Activated T-helper 17 cell treated with anti-CD3 and anti-CD28 coated beads, Interleukin-2, amount 50 U/mL, for 72 hours (primary cell): ENCODE measurements at places on chromosomes 13 and 19.
A peak's percentile ranks its signal among the peaks of the same experiment; 100 is the strongest.

DNA sequence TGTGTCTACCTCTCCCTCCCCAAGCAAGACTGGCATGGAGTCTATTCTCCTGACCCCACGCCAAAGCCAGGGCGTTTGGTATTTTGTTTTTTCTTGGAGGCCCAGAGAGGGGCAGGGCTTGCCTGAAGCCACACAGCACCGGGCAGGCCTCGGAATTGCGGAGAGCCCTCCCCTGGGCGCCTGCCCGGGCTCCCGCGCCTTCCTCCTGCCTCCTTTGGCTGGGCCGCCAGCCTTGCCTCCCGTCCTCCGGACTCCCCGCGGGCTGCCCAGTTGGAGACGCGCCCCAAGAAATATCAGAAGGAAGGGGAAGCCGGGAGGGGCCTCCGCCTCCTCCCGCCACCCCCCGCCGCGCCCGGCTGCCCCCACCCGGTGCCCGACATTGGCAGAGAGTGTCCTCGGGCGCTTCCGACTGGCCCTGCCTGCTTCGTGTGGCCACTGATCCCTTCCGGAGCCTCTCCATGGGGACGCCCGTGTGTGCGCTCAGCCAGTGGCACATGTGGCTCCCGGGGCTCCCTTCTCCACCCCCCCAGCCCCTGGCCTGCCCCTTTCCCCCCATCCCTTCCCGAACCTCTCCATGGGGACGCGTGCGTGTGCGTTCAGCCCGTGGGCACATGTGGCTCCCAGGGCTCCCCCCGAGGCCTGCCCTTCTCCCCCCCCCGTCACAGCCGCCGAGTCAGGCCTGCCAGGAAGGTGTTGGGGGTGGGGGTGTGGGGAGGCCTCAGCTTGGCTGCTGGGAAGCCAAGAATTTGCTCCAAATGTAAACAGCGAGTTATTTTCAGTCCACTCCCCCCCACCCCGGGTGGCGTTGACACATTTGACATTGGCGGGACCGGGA is 37.3 kb downstream of the NFIC start:
- ATAC-seq, result no peak

GRCh38 chr19:58166708-58167280 is 16.1 kb upstream of the ZNF274 start:
- ATAC-seq, result no peak

DNA sequence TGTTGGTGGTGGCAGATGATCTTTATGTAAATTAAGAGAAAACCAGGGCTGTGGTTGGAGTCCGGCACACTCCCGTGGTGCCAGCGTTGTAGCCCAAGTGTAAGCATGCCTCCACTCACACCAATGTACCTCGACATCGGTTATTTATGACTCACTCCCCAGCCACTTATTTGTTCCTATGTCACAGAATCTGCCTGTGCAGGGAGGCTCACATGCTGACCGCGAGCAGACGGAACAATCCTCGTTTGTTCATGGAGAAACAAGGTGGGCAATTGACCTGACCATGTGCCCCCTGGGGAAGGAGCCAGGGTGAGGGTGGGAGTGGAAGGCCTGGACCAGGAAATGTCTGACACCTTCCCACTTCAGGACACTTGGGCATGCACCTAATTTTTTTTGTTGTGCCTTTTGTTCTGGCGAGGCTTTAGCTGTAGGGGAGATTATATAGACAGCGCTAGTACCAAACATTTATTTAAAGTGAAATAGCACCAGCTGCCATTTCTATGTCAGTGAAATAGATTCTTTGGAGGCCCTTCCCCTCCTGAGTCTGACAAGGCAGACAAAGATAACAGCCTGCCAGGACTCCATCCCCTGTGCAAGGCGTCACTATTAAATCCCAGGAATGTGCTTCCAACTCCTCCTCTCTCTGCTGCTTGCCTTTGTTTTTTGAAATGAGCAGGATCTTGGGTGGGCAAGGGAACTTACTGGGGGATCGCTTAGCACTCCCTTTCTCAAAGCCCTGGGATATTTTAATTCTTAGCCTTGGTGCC is 394.2 kb downstream of the FGF9 start:
- no peak for ATAC-seq

DNA sequence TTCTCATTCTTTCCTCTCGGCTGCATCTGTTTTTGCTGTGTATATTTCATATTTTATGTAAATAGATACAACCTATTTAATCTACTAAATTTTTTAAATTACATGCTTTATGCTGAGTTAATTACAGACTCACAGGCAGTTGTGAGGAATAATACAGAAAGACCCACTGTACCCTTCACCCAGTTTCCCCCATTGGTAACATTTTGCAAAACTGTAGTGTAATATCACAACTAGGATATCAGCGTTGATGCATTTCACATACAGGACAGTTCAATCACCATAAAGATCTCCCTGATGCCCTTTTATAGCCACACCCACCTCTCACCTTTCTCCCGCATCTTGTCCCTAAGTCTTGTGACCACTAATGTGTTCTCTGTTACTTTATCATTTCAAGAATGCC is 43.5 kb downstream of the GSX1 start:
- ATAC-seq, result no peak

DNA sequence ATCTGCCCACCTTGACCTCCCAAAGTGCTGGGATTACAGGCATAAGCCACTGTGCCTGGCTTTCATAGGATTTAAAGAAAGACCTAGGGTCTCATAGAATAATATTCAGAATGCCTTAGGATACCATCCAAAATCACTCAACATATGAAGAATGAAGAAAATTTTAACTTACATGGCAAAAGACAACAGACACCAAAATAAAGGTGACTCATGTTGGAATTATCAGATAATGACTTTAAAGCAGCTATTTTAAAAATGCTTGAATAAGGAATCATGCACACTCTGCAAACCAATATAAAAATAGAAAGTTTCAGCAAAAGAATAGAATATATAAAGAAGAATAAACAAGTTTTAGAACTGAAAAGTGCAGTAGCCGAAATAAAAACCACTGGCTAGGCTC is 29.3 kb downstream of the ZNF566 start:
- ATAC-seq, result no peak

- ATAC-seq, result no peak
Observed at GRCh38 chr19:35601971-35602370, 10.6 kb upstream of the HAUS5 start.

- ATAC-seq, result peak; percentile 35
Observed at GRCh38 chr19:7743425-7743841, 3.9 kb downstream of the CD209 start.

DNA sequence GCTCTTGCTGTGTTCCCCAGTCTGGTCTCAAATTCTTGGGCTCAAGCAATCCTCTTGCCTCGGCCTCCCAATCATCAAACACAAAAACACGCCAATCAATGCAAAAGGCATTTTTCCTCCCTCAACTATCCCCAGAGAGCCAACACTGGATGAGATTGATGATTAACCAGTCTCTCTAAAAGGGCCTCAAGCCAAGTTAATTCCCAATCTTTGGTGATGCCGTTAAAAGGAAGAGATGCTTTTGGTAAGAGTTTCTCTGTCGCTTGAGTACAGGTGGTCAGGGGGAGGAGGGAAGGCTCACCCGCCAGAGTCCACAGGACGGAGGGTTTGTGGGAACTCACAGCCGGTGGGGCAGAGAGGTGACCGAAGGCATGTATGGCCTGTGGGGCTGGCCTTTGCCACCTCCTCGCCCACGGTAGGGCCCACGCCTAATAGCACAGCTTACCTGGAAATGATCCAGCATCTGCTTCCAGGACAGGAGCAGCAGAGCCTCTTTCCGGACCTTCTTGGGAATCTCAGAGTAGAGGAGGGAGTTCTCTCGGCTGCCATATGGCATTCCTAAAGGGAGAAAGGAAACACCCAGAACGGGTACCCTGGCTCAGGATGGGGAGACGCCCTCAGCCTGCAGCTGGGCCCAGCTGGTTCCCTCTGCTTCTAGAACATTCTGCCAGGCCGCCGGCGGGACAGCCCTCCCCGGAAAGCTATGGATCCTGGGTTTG is 18.1 kb downstream of the DPP9 start:
- no peak for ATAC-seq

DNA sequence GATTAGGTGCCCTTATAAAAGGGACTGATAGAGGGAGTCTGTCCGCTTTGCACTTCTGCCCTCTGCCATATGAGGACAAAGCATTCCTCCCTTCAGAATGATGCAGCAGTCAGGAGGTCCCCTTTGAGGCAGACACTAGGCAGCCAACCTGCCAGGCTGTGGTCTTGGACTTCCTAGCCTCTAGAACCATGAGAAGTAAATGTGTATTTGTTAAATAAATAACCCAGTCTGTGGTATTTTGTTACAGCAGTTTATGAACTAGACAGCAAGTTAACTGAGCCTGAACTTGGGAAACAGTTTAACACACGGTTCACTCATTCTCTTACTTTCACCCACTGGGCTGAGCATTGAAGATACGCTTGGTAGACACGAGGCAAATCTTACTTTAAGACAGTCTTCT is 313.2 kb downstream of the UQCRFS1 start:
- ATAC-seq, result no peak

DNA sequence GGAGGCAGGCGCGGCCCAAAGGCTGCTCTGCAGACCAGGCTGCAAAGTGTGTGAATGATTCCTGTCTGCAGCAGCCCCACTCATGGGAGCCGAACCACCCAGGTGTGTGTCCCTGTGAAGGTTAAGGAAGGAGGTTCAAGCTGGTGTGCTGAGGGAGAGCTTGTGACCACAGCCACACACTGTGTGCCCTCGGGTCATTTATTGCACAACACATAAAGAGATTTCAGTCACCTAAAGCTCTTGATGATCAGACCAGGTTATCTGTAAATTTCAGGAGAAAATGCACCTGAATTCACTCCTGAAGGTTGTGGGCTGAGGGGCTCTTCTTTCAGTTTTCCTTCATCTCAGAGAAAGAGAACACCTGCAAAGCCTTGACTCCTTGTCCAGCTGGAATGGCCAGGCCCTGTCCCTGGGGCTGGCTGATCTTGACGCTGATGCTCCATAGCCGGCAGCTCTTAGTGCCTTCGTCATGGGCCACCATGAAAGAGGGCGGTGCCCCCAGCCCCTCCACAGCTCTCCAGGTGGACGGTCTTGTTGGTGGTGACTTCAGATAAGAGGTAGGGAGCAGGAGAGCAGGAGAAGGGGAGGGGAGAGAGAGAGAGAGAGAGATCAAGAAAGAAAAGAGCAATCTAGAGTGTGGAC is 110.8 kb upstream of the C1QTNF9B start:
- no peak for ATAC-seq

DNA sequence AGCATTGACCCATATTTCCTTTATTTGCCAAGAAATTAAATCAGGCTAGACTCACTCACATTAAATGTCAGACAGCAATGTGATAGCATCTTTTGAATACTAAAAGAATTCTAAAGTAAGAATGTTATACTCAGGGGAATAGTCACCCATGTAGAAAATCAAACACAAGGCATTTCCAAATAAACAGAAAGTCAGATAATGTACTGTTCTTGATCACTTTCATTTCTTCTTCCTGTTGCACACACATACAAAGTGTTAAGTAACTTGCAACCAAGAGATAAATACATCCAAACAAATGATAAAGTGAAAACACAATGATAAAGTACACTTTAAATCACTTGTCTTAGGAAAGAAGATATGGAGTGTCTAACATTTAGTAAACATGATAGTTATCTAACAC is 1366.6 kb upstream of the MIR17HG start:
- ATAC-seq, result no peak

- peak; percentile 58 for ATAC-seq
Observed at GRCh38 chr19:51136851-51137551, 5.1 kb upstream of the SIGLEC7 start.

GRCh38 chr13:22789027-22789593 is 391.7 kb upstream of the SGCG start:
- ATAC-seq, result no peak

GRCh38 chr19:44371815-44372480 is 15.5 kb upstream of the ZNF112 start:
- ATAC-seq, result no peak

DNA sequence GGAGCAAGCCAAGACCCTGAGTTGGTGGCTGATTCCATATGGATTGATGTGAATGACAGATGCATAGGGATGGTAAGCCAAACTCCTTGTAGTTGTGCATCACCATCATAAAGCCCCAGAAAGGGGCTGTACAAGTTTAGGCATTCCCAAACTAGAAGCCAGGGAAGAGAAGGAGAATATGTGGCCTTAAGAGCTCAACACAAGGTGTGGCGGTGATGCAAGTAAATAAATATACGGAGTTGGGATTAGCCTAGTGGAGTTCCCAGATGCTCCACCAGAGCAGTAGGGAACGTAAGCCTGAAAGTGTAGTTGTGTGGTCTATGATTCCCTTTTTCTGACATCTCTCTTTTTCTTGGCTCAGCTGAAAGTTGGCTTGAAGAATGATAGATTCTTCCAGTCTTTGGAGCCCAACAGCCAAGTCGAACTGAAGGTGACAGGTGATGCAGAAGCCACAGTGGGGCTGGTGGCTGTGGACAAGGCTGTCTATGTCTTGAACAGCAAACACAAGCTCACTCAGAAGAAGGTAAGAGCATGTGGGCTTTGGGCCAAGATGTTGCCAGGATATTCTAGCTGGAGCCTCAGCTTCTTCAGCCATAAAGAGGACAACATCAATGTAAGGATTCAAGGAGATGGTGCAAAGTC is 30.1 kb downstream of the RDH8 start:
- ATAC-seq, result no peak

DNA sequence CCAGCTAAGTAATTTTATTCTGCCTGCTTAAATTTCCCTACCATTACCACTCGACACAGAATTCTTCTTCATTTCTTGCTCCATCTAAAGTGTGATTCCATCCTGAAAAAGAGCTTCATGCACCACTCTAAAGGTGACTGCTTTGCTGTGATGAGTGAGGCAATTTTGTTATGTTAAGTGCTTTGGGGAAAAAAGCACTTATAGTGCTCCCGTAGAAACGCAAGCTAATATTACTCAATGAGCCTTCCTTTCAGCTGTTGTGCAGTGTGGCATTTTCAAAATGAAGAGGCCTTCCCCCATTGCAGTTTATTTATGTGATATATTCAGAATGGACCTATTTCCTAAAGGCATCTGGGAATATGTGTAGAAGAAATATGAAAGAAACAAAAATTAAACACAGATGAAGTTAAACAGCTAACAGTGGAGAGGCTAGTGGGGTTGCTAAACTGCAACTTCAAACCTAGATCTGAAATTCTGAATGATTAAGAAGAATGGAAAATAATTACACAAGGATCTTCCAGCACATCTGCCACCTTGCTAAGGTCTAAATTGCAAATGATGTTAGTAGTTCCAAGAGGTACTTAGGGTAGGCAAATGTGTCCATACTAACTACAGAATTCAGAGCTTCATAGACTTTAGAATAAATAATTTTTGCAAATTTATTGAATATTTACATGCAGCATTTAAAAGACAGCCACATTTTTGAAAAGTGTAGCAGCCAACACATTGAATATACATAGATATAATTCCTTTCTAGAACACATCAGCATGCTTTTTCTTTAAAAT is 211.7 kb downstream of the DCT start:
- ATAC-seq, result no peak

- ATAC-seq, result no peak
Observed at GRCh38 chr13:69948016-69948415, 159.6 kb upstream of the ATXN8OS start.
